ENCODE measurements at places on chromosomes 4 and X.

DNA sequence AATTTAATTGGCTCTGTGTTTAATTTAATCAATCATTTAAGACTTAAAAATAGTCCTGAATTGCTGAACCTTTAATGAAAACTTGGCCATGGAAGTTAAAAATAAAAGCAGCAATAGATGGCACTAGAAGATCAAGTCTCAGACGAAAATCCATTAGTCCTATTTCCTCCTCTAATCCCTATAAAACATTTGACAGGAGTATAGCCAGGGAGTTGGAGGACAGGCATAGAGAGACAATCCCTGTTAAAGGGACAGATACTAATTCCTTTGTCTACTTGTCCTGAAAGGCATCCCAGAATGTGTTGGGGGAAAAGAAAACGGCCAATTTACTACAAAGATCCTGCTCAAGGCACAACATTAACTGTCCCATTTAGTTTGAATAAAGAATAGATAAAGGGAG is 276.3 kb upstream of the TACR3 start:
- DNase-seq = no peak

DNA sequence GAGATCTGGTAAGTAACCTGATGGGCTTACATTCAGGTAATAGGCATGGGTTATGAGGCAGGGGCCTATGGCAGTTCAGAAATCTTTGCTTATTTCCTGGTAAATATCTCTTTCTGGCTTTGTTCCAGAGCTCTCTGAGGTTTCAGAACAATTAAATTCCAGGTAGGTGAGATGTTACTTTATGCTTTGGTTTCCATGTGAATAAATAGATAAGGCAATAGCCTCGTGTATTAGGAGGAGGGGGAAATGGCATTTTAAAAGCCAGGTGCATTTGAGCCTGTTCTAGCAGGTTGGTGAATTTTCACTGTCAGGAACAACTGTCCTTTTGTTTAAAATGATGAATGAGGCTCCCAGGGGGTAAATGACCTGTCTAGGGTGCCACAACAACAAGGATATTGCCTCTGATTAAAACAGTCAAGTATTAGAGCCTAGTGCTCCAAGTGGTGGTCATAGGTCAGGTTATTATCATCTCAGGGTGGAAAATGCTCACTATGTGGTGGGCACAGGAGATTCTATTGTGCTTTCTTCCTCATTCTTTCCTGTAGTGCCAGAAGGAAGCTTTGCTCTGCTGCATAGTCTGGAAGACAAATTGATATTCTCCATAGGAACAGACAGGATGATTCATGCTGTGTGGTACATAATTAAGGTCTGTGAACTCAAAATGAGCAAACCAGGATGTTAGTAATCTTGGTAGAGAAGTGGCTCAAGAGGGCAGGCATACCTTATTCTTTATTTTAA is 296.2 kb downstream of the INPP4B start:
- DNase-seq = peak; percentile 91

DNA sequence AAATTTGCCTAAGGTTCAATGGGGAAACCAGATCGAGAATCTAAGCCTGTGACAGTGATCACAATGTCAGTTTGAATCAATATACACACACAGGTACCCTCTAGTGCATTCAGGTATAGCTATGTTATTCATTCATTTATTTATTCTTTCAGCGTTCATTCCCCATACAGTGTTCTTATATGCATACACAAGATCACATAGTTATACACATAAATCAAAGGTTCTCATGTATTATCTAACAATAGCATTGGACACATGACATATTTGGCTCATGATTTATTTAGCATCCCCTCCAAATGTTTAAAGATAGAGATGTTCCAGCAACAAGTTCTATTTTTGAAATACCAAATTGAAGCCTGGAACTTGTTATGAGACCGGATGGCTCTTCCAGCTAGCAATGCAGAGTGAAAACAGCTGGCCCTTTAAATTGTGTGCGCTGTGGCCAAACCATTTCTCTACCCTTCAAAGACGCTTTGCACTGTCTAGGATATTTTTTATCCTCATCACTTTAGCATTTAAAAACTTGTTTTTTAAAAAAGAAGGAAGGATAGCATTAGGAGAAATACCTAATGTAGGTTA is 131.0 kb downstream of the ATXN3L start:
- DNase-seq = no peak

DNA sequence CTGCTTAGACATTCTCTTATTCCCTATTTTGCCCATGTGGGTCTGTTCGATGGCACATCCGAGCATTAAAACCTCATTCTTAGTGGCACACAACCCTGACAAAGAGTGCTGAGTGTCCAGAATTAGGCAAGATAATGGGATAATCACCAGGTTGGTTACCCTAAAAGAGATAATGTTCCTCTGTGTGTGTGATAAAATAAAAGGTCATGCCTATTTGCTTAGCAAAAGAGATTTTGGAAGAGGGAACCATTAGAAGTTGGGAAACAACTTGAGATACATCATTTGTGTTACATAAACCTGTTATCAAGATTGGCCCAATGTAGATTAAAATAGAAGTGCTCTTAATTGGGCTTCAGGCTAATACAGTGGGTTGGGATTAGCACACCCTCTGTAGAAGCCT is 182.7 kb downstream of the NWD2 start:
- no peak for DNase-seq

DNA sequence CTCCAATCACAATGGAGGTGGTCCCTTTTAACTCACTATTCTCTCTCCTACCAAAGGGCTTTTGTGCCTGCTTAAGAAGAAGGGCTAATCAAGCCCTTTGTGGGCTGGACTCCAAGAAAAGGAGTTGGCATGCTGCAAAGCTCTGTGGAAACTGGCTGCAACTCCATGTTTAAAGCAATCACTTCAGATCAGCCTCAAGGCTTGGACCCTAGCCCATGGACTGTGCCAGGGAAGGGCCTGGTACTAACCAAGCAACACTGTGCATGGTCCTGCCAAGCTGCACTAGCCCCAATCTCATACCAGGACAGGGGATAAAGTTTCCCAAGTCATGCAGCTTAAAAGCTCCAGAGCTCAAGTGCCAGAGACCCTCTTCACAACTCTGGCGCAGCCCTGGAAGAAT is 86.7 kb downstream of the ATP8A1 start:
- DNase-seq = no peak

DNA sequence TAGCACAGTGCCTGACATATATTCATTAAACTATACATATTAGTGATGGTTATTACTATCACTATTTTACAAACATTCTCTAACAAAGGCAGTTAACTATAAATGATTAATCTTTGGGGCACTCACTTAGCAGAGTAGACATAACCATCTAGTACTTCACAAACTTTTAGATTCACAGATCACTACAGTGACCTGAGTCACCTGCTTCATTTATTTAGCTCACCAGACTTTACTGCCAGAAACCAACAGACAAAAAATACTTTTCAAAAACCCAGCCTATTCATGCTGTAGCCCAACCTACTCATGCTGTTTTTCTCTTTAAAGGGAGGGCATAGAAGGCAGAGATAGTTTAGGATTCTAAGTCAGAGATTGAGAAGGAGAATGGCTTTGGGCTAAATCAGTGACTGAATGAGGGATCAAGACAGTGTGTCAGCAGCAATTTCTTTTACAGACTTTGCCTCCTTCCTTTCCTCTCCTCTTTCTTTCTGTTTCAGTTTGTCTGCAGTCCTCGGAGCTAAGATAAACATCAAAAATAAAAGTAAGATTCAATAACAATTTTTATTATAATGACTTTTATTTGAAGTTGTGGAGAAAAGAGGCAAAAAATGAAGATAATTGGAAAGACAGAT is 34.7 kb upstream of the PDE5A start:
- DNase-seq = no peak

GRCh38 chr4:89324671-89325070 is 17.1 kb upstream of the GPRIN3 start:
- DNase-seq = no peak

GRCh38 chrX:78532363-78532762 is 126.8 kb downstream of the RTL3 start:
- no peak for DNase-seq

DNA sequence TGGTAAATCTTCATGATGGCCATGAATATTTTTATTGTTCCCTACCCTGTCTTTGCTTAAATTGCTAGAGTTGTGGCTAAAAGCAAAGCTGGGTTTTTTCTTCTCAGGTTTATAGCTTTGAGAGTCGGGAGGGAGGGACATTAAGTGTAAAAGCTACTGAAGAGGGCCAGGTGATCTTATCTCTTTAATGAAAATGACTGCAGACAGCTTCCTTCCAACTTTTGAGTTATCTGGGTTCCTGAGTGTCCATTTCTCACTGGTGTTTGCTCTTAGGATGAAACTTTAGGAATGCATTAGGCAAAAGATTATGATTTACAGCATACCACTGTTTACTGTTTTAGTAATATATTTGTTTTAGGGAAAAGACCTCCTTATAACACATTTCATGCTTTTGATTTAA is 187.7 kb downstream of the SHROOM3 start:
- no peak for DNase-seq

GRCh38 chr4:1406981-1407656 is 877 bp upstream of the NKX1-1 start:
- DNase-seq = no peak

- peak; percentile 23 for DNase-seq
Observed at GRCh38 chrX:14029039-14029424, 660 bp downstream of the GEMIN8 start.

GRCh38 chrX:9952300-9952699 is 14.9 kb upstream of the CLDN34 start:
- no peak for DNase-seq

GRCh38 chr4:185567381-185568376 is 32.4 kb upstream of the PDLIM3 start:
- DNase-seq = no peak

- DNase-seq = peak; percentile 45
Observed at GRCh38 chr4:36244257-36245082, at the start of gene ARAP2. Gene ARAP2 (minus strand): TSS chr4:36244514. CDS start chr4:36229486, 15,028 bp downstream.

DNA sequence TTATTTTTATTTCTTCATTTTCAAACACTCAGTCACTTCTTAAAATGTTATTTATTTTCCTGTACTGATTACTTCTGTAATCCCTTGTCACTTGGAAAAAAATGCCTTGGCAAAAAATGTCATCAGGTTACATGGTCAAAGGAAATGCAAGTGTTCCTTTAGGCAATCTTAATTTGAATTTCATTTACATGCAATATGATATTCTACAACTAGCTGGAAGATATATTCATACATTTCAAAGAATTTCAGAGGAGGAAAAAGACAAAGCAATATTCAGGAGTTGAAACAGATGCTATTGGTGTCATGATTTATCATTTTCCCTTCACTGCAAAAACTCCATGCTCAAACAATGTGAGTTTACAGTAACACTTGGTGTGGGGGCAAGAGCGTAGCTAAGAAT is 1316.6 kb downstream of the FSTL5 start:
- no peak for DNase-seq

DNA sequence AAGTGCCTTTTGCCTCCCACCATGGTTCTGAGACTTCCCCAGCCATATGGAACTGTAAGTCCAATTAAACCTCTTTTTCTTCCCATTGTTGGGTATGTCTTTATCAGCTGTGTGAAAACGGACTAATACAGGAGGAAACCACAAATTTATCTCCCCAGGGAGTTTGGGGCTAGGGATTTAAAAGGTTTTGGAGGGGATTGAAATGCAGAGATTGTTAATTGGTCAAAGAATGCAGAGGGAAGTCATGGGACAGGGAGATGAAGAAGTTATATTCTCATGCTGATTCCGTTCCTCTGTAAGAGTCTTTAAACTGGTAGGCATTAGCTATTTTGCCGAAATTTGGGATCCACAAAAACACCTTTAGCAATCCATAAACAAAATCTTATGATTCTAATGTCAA is 57.9 kb downstream of the TKTL2 start:
- no peak for DNase-seq

- DNase-seq = no peak
Observed at GRCh38 chr4:8286719-8287342, 17.3 kb downstream of the HTRA3 start.

DNA sequence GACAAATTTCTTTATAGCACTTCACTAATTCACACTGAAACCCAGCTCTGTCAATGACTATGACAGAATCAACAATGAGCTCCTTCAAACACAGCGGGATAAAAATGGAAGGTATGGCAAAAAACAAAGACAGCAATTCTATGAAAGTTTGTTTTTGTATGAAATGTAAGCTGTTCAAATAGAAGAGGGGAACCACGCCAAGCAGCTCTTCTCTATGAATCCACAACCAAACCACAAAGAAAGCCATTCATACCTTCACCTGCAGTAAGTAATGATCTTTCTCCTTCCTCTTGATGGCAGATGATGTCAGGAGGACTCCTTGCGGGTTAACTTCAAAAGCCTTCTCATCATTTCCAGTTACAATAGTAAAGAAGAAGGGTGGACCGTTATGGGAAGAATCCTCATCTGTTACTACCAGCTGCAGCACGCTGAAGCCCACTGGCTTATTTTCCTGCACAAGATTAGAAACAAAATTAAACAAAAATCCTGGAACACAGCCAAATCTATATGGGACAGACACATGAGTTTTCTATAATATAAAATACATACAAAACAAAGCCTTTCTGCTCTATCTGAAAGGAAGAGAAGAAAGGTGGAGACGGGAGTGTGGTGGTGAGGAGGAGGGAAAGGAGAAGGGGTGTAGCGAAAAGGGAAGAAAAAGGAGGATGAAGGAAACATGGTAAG is 48.9 kb upstream of the MTNR1A start:
- no peak for DNase-seq

DNA sequence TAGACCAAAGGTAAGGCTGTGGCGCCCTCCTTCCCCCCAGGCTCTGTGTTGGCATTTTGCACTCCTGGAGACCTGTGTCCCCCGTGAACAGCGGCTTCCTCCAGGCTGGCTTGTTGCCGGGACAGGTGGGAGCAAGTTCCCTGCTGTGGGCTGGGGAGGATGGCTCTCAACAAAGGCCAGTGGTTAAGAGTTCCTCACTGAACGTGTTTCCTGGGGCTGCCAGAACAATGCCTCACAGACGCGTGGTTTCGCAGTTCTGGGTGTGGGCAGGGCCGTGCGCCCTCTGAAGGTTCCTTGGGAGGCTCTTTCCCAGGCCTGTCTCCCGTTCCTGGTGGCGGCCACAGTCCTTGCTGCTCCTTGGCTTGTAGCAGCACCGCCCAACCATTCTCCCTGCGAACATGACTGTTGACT is 33.4 kb downstream of the NELFA start:
- no peak for DNase-seq

DNA sequence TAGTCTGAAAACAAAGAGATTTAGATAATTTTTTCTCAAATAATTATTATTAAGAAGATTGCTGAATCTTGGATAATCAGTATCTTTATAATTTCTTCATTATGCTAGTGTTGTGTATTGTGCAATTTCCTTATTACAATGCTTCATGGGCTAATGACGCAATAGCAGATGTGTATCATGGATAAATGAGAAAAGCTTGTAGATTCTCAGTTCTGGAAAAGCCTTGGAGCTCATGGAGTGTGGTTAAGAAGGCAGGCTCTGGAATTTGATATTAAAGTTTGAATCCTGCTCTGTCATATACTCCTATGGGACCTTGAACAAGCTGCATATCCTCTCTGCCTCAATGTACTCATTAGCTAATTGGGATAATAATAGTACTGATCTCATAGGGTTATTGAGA is 18.9 kb upstream of the CXCL8 start:
- no peak for DNase-seq

- no peak for DNase-seq
Observed at GRCh38 chr4:7985891-7986441, 46.3 kb upstream of the AFAP1 start.

- DNase-seq = no peak
Observed at GRCh38 chr4:99998062-99998867, 48.2 kb upstream of the H2AZ1 start.
